M059J (cell line): ENCODE measurements at places on chromosomes 12 and 14.
A peak's percentile ranks its signal among the peaks of the same experiment; 100 is the strongest.

DNA sequence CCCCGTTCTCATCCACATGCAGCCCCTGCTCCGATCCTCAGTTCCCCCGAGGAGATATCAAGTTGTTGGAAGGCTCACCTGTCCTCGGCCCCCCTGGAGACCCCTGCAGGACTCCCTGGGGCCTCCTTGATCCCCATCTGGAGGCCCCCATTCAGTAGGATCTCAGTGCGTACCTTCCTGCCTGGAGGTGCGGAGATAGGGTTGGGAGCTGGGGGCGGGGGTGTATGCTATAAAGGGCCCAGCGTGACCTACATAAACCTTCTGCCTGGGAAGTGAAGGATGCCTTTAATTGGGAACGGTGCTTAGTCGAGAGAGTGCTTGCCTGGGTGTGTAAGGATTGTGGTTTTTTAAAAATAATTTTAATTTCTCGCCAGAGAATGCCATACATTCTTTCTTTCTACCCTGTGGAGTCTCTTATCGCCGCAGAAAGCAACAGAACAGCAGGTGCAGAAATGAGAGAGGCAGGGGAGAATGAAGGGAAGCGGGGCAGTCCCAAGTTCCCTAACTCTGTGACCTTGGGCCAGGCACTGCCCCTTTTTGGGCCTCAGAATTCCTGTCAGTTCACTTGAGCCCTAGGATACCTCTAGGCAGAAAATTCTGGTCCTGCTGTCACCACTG, 153.7 kb downstream of the TSPAN9 start:
- DNase-seq: no peak

- no peak for DNase-seq
Measured at GRCh38 chr12:32881107-32881506, 15.5 kb downstream of the PKP2 start.

DNA sequence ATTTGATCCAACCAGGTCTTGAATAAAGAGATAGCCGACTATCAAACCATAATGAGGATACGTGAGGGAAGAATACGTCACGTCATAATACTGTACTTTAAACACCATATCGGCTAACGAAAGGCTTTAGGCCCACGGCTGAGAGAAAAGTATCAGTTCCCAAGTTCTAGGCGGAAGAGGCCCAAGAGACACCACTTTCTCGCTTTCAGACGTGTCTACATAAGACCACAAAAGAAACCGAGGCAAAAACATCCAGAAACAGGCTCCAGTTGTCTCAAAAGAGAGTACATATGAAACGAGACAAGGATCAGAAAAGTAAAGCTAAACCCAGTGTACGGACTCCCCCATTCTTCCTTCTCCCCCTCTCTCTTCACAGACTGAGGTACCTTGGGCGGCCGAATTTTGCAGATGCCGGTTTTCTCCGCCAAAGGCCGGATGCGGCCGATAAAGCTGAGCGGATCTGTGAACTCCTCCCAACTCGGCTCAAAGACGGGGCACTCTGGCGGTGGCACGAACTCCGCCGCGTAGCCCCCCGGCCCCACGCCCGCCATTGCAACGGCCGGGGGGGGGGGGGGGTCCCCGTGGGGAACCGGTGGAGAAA, 479 bp downstream of the KDM5A start:
- DNase-seq: peak; percentile 34

DNA sequence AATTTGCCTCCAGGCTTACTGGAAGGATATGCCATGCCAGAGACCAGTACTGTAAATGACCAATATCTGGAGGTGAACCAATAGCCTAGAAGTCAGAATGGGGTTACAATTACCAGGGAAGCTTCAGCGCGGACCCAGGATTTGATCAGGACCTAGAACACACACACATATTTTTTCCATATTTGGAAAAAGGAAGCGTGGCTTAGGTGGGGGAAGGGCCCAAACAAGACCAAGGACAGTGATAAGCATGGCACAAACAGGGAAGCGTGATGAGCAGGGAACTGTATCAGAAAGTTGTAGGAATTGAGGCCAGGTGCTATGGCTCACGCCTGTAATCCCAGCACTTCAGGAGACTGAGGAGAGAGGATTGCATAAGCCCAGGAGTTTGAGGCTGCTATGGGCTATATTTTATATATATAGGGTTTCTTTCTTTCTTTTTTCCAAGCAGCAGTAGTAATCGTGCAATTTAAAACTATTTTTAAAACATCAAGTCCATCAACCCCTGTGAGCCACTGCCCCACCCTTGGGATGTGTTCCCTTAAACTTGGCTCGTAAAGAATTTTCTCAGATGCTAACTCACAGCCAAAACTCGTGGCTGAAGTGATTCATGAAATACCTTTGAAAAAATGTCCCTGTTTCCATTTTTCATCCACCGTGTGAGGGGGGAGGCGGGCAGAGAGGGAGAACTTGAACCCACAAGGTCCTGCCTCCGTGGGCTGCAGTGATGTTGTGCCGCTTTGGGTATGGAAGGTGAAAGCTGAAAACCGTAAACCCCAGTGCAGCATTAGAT, 16.7 kb downstream of the HRK start:
- peak; percentile 79 for DNase-seq

- no peak for DNase-seq
Measured at GRCh38 chr14:69664865-69665526, 53.6 kb downstream of the SUSD6 start.

GRCh38 chr12:46386877-46387629, 14.5 kb upstream of the SLC38A2 start:
- peak; percentile 67 for DNase-seq

DNA sequence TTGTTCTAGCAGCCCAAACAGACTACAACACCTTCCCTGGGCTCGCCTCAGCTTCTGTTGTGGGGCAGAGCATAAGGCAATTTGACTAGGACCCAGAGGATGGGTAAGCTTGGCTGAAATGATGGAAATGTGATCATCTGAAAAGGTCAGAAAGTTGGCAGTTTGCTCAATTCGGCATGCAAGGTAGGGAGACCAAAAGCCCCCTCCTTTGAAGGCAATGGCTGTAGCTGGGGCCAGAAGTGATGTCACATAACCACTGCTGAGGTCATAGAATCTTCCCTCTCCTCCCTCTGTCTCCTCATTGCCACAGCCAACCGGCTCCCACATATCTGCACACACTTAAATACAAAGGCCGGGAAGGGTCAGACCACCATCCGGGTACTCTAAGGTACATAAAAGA, at the start of gene TPPP2:
Gene TPPP2 (plus strand): TSS at position 301 of the 400 bp plus-strand sequence. CDS start 365 bp downstream, outside the sequence.
- DNase-seq: no peak

- DNase-seq: no peak
Measured at GRCh38 chr12:67802731-67803130, 154.2 kb downstream of the DYRK2 start.

DNA sequence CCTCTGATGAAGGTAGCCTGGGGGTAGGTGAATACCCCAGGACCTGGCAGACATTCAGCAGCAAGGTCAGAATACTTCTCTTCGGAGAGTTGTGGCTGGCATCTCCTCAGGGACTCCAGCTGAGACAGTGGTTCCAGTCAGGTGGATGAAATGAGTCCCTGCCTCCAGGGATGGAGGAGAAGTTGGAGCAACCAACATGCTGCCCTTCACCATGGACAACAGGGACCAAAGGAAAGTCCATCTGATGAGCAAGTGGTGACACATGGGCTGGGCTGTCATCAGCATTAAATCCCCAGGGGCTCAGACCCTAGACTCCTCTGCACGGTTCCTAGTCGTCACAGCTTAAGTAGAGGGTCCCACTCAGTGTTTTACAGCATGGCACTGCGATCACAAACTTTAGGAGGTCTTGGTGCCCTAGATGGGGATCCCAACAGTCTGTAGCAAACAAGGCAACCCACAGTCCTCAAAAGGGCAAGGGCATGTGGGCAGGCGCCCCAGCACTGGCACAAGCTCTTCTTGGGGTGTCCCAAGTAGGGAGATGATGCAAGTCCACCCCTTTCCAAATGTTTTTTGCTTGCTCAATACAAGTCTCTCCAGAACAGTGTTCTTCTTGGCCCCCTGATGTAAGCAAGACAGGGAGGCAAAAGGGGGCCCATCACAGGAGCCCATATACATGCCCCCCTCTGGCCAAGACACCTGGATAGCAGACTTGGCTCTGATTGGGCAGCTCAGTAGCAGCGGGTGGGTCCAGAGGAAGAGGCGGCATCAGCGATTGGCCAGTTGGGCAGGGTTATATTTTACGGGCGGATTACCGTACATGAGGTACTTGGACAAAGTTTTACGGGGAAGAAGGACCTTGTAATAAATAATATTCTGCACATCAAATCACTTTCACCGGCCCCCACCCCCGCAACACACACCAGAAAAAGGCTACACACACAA, 10.8 kb upstream of the CDH24 start:
- DNase-seq: no peak

DNA sequence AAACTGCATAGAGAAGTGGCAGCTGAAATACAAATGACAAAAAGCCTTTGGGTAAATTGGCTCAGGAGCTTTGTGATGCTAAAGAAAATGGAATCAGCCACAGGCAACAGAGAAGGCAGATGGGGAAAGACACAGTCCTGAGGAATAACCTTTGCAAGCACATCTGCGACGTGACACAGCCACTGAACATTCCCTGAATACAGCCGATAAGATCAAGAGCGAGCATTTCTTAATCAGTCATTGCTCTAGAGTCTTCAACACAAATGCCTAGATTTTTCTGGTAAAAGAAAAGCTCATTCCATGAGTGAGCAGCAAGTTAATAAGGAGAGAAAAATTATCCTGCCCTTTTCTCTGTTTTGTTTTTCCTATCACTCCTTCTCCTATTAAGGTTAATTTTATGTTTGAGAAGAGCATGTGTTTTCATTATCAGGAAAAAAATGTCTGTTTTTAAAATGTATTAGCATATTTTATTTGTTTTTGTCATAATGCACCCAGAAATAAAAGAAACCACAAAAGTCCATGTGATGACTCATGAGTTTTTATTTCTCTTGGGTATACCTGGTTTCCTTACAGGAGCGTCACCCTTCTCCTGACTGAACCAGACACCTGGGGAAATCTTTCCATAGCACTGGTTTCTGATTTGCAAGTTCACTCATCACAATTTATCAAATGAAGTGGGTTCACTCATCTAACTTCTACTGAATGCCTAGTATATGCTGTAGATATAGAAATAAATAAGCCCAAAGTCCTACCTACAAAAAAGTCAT, 45.4 kb upstream of the PCED1B start:
- peak; percentile 70 for DNase-seq
